Activated CD4-positive, alpha-beta T cell treated with anti-CD3 and anti-CD28 coated beads for 4 hours (primary cell): ENCODE measurements at places on chromosomes 16 and 17.

GRCh38 chr17:75893305-75894048, 3.3 kb downstream of the TRIM65 start:
- DNase-seq, result no peak

DNA sequence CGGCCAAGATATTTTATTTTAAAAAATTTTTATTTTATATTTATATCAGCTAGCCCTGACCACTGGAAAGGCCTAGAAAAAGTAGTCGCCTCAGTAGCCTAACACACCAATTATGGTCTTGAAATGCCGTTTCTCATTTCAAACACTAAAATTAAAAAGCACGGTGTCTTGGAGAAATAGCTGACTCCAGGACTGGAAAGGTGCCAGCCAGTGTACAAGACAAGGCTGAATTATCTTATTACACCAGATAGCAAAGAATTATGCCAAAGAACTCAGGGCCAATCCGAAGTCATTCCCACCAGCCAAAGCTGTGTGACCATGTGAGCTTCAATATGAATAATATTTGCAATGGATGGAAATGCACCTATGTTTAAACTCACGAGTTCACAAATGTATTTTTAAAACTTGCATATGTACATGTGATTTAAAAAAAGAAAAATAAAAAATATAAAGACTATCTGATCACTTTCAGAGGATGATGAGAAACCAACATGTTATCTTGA, 19.9 kb upstream of the ATP2C2 start:
- DNase-seq, result no peak

DNA sequence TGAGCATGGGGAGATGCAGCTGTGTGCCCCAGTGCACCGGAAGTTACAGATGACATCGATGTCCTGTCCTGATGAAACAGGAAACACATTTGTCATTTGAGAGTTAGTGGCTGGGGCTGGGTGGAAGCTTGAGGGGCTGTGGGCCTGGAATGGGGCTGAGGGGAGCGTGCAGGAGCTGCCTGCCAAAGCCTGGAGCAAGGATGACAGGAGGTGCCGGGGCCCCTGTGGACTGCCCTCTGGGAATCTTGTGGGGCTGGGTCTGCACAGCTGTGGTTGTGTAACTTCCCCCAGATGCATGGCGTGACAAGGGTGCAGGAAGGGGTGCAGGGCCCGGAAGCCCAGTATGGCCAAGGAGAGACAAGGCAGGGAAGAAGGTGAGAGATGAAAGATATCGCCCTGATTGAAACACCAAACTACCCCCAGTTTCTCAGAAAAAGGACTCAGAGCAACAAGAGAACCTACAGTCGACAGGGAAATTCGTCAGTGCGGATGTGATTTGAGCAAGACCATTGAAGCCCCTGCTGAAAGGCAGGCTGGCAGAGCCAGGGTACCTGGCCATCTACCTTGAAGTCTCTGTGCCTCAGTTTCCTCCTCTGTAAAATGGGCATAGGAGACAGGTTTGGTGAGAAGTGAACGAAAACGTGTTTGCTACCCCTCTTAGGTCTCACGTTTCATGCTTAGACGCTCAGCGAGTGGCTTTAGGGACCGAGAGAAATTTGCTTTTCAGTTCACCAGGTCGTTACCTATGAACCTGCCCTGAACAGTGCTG, 8.8 kb downstream of the MMP25 start:
- no peak for DNase-seq

DNA sequence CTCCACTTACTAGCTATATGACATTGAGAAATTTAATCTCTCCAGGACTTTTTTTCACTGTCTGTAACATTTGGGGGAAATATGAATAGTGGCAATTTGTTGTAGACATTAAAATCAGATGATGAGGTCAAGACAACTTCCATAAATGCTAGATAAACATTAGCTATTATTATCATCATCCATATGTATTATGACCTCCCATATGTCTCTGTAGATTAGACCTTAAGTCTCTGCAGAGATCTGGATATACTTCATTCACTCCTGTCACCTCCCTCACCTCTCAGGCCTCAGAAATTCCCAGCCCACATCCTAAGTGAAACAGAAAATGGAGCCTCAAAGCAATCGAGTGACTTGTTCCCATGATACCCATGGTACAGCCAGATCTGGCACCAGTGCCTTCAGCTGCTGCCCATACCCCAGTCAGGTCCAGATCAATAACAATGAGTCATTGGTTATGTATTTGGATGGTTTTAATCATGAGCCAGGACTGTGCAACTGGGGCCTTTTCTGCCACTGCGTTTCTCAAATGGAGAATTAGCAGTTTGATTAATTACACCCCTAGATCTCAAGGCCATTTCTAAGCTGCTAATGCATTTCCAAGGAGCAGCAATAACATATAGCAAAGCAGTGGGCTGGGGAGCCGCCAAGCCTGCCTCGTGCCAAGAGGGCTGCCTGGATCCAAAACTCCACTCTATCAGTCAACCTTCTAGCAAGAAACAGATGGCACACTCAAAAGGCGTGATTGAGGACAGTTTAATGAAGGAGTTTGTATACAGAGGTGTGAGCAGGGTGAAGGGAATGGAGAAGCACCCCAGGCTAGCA, 2.6 kb upstream of the FDXR start:
- DNase-seq, result no peak

DNA sequence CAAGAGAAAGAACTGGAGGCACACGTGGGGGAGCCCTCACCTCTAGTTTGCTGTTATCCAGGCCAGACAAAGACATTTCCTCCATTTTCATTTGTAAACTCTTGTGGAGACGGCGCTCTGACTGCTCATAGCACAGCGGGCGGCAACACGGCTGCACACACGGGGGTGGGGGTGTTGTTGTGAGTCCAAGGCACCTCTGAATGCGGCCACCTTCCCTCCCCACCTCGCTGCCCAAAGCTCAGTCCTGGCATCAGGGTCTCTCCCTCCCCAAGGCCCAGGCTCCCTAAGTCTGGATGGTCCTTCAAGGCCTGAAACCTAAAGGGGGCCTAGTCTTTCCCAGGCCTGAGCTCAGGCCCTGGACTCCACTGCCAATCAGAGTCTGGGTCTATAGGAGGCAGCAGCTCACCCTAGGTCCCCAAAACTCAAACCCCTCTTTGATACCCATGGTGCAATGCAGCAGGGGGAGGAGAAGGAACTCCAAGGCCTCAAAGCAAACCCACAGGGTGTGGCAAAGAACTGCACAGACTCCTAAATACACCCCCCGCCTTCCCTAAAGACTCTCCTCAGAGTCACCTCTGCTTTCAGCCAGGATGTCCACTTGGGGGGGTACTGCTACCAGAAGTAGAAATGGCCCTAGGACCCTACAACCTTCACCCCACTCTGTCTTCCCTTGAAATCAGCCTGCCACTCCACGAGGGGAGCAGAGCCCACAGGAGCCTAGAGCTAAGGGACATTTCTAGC, 1.5 kb downstream of the ATXN7L3 start:
- DNase-seq, result peak; percentile 37

DNA sequence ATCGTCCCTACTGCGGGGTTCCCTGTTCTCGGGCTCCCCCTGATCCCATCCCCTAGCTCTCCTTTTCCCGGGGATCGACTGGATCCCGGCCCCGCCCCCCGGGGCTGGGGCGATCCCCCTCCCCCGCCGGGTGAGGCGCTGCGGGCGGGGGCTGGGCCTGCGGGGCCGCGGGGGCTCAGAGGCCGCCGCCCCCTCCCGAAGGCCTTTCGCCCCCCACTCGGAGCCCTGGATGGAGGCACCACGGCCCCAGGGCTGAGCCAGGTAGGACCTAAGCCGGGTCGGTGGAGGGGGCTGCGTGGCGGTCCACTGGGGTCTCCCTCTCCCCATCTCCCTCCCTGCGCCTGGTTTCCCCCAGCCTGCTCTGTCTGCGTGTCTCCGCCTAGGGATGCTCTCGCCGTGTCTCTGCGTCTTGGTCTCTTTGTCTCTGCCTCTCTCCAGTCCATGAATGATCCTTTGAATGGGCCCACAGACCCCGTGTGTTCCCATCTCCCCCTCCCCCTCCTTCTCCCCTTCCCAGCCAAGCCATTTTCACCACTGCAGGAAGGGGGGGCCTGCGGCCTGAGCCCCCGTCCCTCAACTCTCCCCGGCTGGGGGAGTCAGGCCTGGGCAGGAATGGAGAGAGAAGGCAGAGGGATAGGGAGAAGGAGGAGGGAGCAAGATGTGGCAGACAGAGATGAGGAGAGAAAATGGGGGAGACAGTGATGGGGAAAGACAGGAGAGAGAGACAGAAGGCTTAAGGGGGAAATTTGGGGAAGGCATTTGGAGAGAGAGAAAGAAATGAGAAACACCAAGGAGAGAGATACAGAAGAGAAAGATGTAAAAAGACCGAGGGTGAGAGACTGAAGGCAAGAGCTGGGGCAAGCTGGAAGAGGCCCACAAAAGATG, 1.7 kb upstream of the TMEM256 start:
- DNase-seq, result no peak

GRCh38 chr16:48204825-48205151, 39.3 kb upstream of the LONP2 start:
- DNase-seq, result no peak
